Stimulated activated CD4-positive, alpha-beta T cell treated with anti-CD3 and anti-CD28 coated beads, Interleukin-1b, Interleukin-23, amount 100 ng/mL, for 48 hours (primary cell): ENCODE measurements at places on chromosomes 11 and 22.

DNA sequence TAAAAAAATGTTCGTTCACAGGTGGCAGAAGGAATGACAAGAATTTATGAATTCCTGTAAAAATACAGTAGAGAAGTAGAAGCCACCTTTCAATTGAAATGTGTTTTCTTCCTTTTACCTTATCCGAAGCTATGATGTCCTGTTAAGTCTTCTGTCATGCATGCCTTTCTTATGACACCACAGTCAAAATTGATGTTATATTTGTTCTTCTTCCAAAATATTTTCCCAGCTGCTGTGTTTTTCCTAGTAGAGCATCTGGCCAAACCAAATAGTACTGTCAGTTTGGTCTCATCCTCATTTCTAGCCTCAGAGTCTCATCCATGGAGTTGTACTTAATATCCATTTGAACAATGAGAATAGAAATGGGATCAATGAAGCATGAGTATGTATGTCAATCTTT is 206.1 kb downstream of the PGR start:
- DNase-seq: no peak

DNA sequence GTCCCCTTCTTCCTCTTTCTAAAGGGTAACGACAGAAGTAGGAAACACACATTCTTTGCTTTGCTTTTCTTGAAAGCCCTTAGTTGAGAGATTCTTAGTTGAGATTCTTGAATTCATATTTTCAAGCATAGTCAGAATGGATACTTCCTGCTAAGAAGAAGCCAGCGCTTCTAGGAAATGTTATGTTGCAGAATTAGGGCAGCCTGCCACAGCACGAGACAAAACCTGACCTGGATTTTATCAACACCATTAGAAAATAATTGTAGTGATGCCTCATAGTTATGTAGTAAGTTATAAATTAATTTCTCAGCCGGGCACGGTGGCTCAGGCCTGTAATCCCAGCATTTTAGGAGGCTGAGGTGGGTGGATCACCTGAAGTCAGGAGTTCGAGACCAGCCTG is 37.9 kb upstream of the NUP160 start:
- DNase-seq: no peak

DNA sequence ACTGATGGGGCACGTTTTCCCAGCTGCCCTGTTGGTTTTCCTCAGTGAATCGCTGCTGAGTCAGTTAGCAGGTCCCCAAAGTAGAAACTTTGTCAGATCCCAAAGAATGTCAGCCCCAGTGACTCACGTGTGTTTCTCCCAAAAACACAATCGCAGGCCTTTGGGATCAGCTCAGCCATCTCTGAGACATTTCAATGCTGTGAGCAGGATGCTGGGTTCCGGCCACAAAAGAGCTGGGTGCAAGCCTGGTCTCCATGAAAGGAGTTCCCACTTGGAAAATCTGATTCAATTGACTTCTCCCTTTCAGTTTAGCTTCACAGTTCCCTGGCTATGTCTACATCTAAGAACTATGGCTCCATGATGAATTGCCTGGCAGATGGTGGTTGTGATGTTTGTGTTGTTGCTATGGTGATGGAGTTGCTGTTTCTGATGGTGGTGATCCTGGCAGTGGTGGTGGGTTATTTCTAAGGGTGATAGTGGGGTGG is 28.0 kb downstream of the MYEOV start:
- no peak for DNase-seq

- DNase-seq: no peak
Observed at GRCh38 chr22:49367041-49367697, 460.5 kb downstream of the BRD1 start.

- no peak for DNase-seq
Observed at GRCh38 chr11:39971938-39972337, 1487.5 kb downstream of the LRRC4C start.

GRCh38 chr11:113977071-113977490 is 2.2 kb downstream of the HTR3A start:
- no peak for DNase-seq

DNA sequence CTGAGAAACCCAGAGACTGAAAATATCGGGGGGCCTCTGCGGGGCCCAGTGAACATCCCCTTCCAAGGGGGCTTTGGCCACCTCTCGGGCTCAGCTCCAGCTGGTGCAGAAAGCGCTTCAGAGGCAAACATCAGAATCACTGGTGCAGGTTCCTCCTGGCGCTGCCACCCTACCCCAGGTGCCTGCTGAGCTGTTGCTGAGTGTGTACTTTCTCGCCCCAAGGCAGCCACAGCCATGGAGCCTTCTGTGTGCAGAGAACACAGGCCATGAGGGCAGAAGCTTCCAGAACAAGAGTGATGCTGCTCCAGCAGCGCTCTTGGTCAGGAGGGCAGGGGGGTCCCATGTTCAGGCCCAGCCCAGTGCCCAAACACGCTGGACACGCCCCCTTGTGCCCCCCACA is 6.3 kb downstream of the DRD4 start:
- no peak for DNase-seq

DNA sequence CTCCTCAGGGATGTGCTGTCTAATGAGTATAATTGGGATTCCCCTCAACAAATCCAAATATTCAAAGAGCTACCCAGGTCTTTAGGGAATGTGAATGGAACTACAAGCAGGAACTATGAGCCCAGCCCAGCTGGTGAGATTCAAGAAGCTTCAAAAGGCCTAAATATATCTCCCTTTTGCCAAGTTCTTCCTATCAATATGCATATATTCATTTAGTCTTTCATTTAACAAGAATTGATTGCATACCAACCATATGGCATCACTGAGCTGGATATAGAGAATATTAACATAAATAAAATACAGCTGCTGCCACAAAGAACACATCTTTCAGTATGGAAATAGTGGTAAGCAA is 58.9 kb upstream of the PRSS23 start:
- DNase-seq: no peak

DNA sequence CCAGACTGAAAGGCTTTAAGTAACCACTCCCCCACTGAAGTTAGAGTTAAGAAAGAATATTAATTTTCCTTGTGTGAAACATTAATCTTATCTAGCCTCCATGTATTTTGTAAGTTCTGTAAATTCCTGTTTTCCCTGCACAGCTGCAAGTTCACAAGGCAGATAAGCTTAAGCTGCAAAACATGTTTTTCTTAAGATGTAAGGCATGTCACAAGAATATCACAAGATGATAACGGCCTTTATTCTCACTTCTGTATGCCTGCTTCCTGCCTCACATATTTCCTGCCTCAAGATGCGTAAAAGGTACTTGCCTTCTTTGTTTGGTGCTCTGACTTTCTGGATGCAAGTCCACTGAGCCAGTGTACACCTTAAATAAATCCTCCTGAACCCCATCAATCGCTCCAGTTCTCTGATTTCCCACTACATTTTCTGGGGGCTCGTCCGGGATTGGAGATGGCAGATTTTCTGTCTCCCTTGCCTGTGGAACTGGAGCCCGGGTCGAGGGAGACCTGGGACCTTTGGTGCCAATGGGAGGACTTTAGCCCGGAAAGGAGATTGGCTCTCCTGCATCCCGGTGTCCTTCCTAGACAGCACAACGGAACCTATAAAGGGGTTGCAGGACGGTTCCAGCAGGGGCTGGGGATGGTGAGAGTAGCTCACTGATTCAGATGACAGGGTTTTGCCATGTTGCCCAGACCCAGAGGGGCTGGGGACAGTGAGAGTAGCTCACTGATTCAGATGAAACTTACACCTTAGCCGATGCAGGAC is 30.2 kb downstream of the PPARA start:
- no peak for DNase-seq

- DNase-seq: peak; percentile 62
Observed at GRCh38 chr11:75802913-75803820, 11.8 kb upstream of the UVRAG start.

- DNase-seq: no peak
Observed at GRCh38 chr11:73176145-73176873, 34.2 kb upstream of the FCHSD2 start.

DNA sequence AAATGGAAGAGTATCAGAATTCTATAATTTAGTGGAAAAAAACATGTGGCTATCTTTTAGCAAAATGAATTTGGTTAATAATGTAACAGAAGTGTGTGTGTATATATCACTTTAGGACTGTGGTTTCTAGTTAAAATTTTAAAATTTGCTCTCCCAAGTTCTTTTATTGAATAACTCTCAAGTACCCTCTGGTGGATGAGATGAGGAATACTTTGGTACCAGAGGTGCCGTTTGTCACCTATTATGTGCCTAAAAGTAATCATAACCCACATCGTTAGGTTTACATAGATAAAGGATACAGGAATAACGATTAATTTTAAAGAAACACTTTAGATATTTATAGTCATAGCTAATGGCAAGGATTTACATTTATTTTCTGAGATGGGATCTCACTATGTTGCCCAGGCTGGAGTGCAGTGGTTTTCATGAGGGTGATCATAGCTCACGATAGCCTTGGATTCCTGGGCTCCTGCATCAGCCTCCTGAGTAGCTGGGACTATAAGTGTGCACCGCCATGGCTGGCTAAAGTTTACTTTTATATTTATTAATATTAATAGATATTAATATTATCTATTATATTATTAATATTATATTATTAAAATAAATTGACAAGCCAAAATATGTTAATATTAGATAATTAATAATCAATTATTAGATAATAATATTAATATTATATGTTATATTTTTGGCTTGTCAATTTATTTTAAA is 66.7 kb upstream of the CAPRIN1 start:
- DNase-seq: no peak

GRCh38 chr11:1196516-1197391 is 26.1 kb upstream of the MUC5B start:
- DNase-seq: no peak

GRCh38 chr11:134752964-134753770 is 341.1 kb upstream of the B3GAT1 start:
- no peak for DNase-seq

- no peak for DNase-seq
Observed at GRCh38 chr11:115872416-115872815, 368.2 kb upstream of the CADM1 start.

GRCh38 chr11:76740772-76741171 is 42.4 kb upstream of the TSKU start:
- DNase-seq: no peak

DNA sequence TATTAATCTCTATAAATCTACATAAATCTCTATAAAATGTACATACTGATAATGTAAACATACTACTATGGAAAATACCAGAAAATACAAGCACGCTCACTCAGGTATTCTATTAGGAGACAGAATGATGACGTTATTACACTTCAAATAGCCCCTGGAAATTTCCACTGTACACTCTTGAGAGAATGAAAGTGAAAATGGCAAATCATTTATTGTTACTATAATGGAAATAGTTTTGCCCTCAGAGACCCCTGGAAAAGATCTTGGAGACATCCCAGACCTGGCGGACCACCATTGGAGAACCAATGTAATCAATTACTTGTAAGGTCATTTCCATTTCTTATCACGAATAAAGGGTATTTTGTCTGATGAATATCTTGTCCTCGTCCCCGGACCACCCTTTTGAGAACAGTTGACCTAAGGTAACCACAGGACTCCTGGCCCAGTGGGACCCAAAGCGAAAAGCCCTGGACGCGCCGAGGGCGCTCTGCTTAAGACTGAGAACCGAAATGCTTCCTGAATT is 509 bp upstream of the PRRG4 start:
- no peak for DNase-seq

GRCh38 chr11:69460540-69461257 is 20.8 kb upstream of the LINC01488 start:
- DNase-seq: no peak

- DNase-seq: no peak
Observed at GRCh38 chr11:45147891-45148675, 1.6 kb downstream of the PRDM11 start.

- DNase-seq: no peak
Observed at GRCh38 chr11:26522912-26523610, 49.0 kb downstream of the MUC15 start.

GRCh38 chr11:45023065-45023365 is 72.3 kb upstream of the TP53I11 start:
- DNase-seq: no peak

DNA sequence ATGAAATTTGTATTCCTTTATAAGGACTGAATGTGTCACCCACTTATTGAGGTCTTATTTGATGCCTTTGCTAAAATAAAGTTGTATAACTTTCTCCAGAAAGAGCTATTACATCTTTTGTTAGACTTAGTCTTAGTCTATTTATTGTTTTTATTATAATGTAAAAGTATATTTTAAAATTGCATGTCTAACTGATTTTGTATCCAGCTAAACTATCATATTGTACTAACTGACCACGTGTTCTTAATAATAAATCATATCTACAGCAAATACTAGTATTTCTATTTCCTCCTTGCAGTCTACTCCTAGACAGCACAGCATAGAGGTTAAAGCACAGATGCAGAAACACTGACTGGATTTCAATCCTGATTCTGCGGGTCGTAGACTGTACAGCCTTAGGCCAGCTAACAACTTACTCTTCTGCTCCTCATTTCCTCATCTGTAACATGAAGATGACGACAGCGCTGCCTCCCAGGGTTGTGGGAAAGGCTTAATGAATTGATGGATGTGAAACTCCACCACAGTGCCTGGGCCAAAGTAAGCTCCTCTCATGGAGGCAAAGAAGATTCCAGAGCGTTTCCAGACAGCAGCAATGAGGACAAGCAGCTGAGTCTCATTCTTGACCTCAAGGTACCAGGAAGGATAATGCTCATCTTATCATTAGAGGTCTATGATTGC is 13.2 kb downstream of the IFITM10 start:
- no peak for DNase-seq

DNA sequence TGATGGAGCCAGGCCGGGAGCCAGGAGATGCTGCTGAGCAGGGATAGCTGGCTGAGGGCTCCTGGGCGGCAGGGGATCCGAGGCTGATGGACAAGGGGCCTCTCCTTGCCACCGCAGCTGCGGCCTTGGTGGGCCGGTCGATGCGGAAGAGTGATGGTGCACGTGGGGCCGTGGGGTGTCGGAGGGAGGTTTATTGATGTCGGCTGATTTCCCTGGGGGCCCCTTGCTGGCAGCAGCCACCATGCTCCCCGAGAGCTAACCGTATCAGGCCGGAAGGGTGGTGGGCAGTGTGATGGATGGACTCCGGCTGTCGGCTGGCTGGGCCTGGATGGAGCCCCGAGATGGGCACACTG is 31.0 kb upstream of the CCDC188 start:
- DNase-seq: no peak

- DNase-seq: no peak
Observed at GRCh38 chr11:73383249-73384124, 7.3 kb downstream of the RELT start.

DNA sequence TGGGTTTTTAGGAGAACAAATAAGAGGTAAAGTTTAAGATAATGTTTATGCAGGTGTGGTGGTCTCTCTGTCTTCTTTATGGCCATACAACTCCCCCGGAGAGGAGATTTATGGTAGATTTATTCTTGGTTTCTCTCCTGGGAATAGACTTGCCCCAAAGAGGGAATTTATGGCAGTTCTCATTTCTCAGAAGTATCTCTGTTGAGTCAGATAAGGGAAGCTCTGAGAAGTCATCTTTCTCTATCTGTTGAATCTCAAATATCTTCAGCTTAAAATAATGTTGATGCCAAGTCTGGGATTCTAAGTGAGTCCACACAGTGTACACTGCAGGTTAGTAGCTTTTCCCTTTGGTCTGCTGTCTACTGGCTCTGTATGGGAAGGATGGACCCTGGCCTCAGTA is 276.4 kb upstream of the PLET1 start:
- no peak for DNase-seq

GRCh38 chr11:126332221-126332711 is 23.2 kb upstream of the ST3GAL4 start:
- DNase-seq: peak; percentile 47
